ENCODE measurements at places on chromosomes 6 and 20.

DNA sequence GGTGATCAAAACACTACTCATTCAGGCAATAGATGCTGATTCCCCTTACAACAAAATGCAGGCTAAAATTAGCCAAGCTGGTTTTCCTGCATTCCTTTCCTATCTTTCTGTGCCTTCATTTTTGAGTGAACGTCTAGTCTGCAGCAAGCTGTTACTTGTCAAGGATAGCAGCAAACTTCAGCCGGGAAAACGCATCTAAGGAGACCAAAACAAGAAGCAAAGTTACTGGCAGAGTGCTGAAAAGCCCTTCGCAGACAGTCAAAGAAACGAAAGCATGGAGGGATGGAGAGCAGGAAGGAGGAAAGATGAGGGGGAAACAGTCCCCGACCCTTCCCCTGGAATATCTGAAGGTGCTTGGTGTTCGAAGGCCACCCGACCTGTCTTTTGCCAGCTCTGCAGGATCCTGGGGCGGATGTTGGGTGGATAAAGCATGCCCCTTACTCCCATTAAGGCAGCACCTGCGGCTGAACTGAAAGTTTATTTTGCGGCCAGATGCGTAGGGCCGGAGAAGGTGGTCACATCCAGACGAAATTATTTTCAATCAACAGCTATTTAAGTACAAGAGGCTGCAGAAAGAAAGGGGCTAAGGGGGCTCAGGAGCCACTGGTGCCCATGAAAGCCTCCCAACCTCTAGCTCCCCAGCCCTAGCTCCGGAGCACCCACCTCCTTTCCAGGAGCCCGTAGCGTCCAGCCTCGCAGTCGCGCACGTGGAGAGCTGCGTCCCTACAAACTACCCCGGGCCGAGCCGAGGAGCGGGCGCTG, 538 bp downstream of the FERMT1 start:
- DNase-seq = no peak

DNA sequence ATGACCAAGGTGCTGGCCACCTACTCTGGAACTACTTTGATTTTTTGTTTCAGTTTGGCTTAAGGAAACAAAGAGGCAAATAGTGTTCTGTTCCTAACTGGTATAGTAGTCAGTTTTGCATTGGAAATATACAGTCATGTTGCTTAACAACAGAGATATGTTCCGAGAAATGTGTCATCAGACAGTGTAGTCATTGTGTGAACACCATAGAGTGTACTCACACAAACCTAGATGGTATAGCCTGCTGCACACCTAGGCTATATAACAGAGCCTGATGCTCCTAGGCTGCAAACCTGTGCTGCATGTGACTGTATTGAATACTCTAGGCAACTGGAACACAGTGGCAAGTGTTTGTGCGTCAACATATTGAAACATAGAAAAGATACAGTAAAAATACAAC, 80.4 kb downstream of the ARID1B start:
- peak; percentile 3 for DNase-seq

- no peak for DNase-seq
Measured at GRCh38 chr6:137792160-137793033, 74.7 kb upstream of the TNFAIP3 start.

DNA sequence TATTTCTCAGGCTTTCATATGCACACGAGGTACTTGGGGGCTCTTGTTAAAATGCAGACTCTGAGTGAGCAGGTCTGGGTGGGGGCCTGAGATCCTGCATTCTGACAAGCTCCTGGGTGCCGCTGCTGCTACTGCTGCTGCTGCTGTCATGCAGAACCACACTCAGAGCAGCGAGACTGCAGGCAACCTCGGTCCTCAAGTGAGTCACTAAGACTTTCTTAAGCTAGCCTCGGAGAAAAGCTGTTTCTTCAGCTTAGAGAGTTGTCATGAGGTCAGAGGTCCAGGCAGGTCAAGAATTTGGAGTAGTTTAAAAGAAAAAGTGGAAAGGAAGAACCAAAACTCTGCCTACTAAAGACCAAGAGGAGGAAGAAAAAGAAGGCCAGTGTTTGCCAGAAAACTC, 92.9 kb downstream of the SPTLC3 start:
- DNase-seq = no peak

- DNase-seq = no peak
Measured at GRCh38 chr6:7155871-7156579, 48.3 kb downstream of the RREB1 start.

DNA sequence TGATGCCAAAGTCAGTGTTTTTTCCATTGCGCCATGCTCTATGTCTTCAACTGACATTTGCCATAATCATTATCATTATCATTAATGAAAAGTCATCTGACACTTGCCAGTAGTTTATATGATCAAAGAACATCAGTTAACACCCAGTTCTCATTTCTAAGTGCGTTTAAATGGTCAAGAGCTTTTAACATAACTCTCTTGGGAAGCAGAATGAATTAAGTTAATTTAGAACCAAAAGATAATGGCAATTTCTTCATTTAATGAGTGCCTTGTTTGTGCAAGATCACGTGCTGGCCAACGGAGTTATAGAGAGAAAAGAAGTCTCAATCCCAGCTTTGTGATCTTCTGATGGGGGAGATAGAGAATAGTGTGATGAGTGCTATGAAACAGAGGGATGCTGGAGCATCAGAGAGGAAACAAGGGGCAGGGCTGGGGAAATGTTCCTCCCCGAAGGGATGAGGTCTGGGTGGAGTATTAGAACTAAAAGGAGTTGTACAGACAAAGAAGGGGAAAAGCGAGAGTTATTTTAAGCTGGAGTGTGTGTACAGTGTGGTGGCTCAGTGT, 20.3 kb downstream of the ANKS1A start:
- no peak for DNase-seq

- no peak for DNase-seq
Measured at GRCh38 chr20:41408986-41409385, 42.4 kb upstream of the EMILIN3 start.

DNA sequence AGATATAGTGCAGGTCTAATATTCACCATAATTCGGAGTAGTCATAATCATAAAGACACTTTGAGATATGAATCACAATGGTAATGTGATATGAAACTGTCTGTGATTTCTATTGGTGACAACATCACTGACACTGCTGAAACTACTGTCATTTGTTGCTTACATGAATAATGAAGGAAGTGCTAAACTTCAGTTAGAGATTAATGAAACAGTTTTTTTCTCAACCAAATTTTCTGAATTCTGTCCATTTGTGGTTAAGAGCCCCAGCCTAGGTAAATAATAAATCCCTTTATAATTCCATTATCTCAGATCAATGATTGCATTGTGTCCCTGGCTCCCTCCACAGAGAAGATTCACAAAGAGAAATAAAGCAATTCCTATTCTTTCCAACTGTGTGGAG, 122.6 kb downstream of the HIVEP2 start:
- no peak for DNase-seq

GRCh38 chr20:44536175-44536574, 14.3 kb upstream of the SERINC3 start:
- DNase-seq = no peak

GRCh38 chr6:90109141-90109540, 187.5 kb downstream of the BACH2 start:
- DNase-seq = no peak

DNA sequence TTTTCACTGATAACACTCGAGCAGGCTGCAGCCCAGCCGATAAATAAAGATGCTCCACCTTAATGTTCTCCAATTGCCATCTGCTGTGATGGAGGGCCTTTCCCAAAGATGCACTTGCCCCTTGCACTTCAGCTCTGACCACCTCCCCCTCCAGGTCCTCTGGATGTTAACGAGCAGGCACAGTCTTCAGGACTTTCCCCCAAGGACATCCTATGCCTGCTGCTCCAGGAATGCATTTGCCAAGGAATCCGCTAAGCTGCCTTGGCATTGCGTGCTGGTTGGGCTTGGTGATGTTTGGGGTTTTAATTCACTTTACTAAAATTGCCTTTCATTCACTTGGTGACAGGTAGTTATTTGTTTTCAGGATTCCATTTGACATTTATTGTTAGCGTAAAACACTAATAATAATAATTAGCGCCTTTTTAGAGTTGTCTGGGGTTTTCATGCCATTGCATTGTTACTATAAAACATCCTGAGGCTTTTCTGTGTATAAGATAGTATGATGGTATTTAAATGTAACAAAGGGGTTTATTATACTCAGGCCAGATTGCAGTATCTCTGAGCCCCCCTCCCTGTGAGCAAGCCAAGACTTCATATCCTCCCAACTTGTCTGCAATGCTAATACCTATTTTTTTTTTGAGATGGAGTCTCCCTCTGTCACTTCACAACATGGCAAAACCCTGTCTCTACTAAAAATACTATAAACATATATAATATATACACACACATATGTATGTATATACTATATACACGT, 66.7 kb upstream of the TSHZ2 start:
- no peak for DNase-seq

GRCh38 chr6:121944354-121944753, 455.1 kb upstream of the HSF2 start:
- DNase-seq = no peak

- DNase-seq = no peak
Measured at GRCh38 chr20:59932616-59933295, 681 bp downstream of the SYCP2 start.

- DNase-seq = no peak
Measured at GRCh38 chr20:11248687-11249638, 575.2 kb upstream of the JAG1 start.

- peak; percentile 6 for DNase-seq
Measured at GRCh38 chr6:132813173-132813856, 1.1 kb upstream of the RPS12 start.

- no peak for DNase-seq
Measured at GRCh38 chr6:170063431-170063830, 227.4 kb downstream of the DLL1 start.

DNA sequence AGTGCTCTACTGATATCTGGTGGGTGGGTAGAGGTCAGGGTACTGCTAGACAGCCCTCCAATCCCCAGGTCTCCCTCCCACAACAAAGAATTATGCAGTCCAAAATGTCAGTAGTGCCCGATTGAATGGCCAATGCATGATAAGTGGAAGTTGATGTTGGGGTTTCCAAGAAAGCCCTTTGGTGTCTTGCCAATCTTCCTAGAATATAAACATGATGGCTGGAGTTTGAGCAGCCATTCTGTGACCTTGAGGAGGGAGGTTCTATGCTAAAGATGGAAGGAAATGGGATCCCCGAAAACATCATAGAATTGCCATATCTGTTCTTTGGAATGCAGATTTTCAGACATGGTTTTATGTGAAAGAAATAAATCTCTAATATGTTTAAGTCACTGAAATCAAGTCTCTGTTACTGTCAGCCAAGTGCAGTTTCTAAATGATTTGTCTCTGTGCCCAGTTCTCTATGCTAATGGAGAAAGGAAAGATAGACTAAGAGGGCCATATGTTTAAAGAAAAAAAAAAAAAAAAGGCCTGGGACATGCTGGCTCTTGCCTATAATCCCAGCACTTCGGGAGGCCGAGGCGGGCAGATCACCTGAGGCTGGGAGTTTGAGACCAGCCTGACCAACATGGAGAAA, 32.8 kb upstream of the PTPN1 start:
- DNase-seq = no peak

- DNase-seq = no peak
Measured at GRCh38 chr20:59182401-59183044, 18.9 kb downstream of the ZNF831 start.

DNA sequence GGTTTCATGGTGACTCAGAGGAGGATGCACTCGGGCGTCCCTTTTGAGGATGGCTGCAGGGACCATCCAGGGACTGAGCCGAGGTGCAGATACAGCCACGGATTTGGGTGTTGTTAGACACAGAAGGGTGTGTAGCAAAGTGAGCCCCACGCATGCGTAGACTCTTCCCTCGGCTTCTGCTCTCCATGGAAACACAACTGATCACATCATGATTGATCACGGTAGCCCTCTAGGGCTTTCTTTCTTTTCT, 606 bp upstream of the ULBP1 start:
- DNase-seq = peak; percentile 16

DNA sequence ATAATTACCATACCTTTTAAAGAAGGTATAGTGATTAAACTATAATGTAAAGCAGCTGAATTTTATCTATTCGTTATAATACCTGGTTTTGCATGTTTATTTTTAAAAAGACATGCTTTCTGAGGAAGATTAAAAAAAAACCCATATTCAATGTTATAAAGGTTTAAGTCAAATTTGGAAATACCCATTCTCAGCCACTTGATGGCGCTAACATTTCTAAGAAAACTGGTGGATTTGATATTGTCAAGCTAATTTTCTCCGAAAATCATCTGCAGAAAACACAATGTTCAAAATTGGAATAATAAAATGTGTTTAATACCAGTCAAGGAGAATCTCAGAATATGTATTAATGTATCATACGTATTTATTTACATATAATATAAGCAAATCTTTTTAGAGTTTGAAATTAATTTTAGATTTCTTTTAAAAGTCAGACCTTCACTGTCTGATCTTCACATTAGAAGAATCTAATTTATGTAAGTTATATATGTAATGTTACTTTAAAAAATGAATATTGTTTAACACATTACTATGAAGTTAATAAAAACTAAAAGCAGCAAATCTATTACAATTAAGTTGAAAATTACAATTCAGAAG, 35.0 kb downstream of the SHPRH start:
- DNase-seq = no peak

- no peak for DNase-seq
Measured at GRCh38 chr6:7086488-7086887, 21.3 kb upstream of the RREB1 start.

GRCh38 chr20:42095221-42095620, 477.0 kb upstream of the CHD6 start:
- DNase-seq = no peak

- DNase-seq = no peak
Measured at GRCh38 chr6:99967052-99967451, 27.0 kb downstream of the MCHR2 start.

DNA sequence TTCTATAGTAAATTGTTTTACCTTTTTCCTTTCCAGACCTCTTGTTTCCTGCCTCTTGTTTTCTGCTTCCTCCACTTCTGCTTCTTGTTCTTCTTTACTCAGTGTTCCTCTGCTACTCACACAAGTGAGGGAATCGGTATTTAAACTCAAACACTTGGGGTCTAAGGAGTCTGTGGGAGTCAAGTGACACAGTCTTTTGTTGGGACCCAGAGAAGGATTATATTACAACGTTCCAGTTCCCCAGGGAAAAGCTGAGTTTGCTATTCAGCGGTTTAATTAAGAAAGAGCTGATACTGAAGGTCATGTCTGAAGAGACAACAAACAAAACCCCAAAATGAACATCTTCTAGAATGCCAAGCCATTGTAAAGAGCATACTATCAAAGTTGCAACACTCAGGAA, 107.8 kb upstream of the CITED2 start:
- DNase-seq = no peak

- no peak for DNase-seq
Measured at GRCh38 chr6:46184114-46184513, 13.3 kb upstream of the ENPP5 start.
